ENCODE measurements at places on chromosomes 6 and 20.

DNA sequence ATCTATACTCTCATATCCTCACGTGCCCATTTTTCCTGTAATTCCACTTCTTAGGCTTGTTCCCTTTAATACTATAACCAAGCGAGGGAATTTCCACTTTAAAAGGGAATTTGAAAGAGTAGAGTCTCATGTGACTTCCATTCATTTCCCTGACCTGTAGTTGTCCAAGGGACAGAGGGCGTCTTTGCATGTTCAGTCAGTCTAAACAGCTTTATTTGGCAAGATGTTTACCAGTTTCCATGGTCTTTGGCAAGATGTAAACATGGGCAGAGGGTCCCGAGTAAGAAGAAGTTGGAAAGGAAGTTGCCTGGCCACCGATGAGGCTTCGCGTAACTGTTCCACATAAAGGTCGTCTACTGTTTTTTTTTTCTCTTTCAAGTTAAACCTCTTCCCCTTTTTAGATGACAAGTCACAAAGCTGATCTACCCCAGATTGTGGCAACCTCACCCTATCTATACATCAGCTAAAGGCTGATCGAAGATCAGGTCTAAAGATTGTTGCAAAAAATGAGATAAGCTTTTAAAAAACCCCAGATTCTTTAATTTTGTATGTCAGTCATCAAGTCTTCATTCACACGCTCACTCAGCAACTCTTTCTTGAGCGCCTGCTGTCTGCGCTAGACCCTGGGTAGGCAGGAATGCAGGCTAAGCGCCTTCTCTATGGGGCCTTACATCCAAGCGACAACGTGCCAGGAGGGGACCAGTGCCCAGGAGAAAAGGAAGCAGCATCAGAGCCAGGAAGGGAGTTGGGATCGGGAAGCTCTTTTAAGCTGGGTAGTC, 31.7 kb upstream of the CCR6 start:
- no peak for DNase-seq

DNA sequence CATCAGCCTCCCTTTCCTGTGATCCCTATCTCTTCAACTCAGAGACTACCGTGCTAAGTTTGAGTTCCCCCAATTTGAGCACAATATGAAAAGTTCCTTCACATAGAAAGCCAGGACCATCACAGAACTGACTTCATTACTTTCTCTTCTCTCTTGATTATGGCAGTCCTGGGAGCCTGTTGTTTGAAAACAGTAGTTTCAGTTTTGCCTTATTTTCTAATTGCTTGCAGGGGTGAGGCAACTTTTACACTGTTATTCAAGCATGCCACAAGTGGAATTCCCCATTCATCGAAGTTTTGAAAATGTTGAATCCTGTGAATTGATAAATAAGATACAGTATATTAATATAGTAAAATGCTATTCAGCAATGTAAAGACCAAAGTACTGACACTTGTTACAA, 569.7 kb upstream of the MARCKS start:
- DNase-seq: no peak

DNA sequence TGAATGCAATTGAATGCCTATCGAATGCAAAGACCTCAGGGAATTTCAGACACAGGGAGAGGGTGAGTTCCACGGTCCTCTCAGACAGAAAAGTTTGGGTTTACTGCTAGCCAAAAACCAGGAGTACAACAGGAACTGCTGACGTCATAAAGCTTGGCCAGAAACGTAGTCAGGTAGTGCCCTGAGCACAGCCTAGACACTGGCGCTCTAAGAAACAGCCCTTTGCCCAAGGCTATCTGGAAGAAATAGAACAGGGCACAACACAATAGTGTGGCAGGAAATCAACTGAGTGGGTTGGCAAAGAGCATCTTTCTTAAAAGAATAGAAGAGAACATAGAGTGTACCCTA, 58.0 kb downstream of the GFOD1 start:
- no peak for DNase-seq

GRCh38 chr6:137497721-137498463, 3.7 kb upstream of the OLIG3 start:
- DNase-seq: peak; percentile 35

- no peak for DNase-seq
Measured at GRCh38 chr6:54404791-54405190, 96.5 kb downstream of the TINAG start.

Measured in cardiac muscle cell (in vitro differentiated cells and primary cell).